Activated CD8-positive, alpha-beta memory T cell treated with anti-CD3 and anti-CD28 coated beads for 1 hour (primary cell): ENCODE measurements at places on chromosomes 3 and 15.

DNA sequence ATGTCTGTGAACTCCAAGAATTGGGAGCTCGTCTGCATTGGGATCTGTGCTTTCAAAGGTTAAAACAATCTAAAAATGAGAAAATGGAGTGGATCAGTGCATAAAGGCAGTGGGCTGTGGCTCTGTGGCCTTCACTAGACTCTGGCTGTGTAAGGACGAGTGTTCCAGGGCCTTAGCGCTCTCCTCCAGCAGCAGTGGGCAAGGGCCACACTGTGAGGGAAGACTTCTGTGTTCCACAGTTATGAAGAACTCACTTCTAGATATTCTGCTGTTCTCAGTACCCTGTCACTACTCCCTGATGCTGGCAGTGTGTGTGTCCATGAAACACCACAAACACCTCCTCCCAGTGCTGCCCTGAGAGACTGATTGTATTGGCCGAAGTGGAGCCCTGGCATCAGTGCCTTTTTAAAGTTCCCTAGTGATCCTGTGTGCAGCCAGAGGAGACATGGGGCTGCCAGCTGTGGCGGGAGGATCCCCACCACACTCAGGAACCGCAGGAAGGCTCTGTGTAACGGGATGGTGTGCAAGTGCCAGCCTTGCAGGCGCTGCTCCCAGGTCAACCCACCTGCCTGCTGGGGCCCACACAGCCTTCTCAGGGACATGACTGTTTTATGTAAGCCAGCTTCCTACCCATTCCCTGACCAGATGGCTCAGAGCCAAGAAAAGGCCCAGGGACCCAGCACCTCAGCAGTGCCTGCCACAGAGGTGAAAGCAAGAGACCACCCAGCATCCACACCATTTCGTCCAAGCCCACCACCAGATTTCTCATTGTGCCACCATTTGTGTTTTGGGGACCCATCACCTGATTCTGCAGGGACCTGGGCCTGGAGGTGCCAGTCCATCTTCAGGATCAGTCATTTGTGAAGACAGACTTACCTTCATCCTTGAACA, 40.4 kb downstream of the ABTB1 start:
- no peak for DNase-seq

- no peak for DNase-seq
Observed at GRCh38 chr15:99478977-99479376, 86.8 kb upstream of the MEF2A start.

DNA sequence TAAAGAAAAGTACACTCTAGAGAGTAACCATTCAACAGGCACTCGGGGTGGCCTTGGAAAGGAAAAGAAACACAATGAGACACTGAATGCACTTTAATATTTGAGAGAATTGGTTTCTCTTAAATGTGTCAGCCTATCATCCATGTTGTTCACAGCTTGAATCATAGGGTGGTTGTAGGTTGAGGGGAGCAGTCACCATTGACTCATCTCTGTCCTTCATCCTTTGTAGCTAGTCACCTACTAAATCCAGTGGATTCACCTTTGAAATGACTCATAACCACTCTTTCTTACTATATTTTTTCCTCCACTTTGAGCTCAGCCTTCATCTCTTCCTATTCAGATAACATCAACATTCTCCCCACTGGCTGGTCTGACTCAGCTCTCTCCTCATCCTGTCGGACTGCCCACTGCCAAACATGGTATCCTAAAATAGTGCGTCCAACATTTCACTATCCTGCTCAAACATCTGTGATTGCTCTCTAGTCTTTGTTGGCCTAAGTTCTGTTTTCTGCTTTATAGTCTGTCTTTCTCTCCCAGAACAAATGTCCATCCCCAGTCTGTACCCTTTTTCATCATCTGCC, 182.7 kb upstream of the GADL1 start:
- DNase-seq, result no peak

DNA sequence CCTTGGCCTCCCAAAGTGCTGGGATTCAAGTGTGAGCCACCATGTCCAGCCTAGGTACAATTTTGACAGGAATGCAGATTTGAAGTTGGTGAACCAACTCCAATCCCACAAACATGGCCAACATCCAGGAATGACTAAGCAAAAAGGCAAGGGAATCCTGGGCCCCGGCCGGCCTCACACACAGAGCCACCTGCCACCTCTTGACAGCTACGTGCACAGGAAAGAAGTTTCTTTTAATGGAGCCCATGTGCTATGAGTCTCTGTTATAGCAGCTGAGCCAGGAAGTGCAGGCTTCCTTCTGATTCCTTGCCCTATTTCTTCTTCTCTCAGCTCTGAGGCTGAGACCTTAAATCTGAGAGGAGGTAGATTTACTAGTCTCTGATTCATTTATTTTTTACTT, 8.8 kb downstream of the TMEM40 start:
- no peak for DNase-seq

DNA sequence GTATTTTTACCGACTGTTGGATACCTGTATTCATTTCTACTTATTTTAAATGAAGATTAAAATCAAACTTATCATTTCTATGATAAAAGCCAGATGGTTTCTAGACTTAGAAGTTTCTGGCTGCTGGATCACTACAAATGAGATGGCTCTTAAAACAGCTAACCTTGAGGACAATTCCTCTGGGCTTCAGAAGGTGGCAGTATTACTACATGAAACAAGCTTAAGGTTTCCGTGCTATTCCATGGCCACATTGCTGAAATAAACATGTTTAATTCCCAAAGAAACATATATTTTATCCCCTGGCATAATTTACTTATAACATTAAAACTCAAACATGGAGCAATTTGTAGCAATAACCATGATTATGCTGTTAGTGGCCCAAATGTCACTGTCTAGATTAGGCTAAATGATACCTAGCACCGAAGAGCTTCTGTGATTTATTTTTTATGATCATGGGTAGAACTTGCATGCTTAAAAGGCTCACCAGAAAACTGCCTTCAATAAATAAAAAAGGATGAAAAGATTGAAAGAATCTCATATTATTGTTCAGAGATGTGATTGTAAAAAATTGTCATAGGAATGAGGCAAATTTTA, 204.0 kb upstream of the NANOGP8 start:
- no peak for DNase-seq

- DNase-seq, result no peak
Observed at GRCh38 chr3:60313951-60314461, 937.2 kb downstream of the FHIT start.

GRCh38 chr15:22845289-22845900, 6.9 kb downstream of the NIPA2 start:
- DNase-seq, result no peak

DNA sequence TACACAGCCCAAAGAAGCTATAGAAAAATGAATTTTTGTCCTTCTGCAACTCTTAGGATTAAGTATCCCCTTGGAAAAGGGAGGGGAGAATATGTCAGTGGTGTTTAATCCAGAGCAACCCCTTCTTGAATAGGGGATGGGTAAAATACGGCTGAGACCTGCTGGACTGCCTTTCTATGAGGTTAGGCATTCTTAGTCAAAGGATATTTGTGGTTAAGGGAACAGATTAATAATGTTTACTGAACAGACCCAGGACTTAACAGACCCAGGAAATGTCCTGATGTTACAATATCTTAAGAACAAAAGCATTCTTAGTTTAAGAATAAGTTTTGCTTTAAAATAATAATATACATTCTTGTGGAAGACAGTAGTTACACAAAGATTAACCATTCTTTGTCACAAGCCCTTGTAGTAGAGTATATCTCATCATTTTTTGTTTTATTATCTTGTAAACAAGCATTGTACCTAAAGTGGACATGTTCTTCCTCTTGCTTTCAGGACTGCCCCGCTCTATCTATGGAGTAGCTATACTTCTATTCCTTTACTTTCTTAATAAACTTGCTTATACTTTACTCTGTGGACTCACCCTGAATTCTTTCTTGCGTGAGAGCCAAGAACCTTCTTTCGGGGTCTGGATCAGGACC, 43.8 kb upstream of the B3GALNT1 start:
- no peak for DNase-seq

- no peak for DNase-seq
Observed at GRCh38 chr3:12522721-12523120, 22.6 kb downstream of the MKRN2OS start.
